ENCODE measurements at places on chromosomes 11 and 22.

DNA sequence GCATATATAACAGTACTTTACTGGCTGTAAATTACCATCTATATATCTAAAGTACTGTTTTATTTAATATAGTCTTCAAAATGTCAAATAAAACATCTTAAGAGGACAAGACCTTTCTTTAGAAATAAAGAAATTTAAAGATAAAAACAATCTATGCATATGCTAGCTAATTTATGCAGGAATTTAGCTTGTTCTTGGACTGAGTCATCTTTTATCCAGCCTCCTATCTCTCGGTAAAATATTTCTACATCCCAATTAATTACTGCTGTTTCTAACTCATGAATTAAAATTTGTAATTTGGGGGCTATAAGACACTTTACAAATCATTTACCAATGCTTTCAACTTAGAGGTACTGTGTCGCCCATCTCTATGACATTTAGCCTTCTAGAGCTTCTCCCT is 72.8 kb upstream of the DDI1 start:
- no peak for DNase-seq

GRCh38 chr11:128689948-128690664 is 3.8 kb upstream of the FLI1 start:
- DNase-seq, result no peak

GRCh38 chr11:3723014-3723708 is 52.0 kb upstream of the CHRNA10 start:
- DNase-seq, result peak; percentile 69

- DNase-seq, result no peak
Measured at GRCh38 chr11:35088676-35089075, 50.3 kb upstream of the CD44 start.

- no peak for DNase-seq
Measured at GRCh38 chr11:109390752-109391151, 31.2 kb upstream of the C11orf87 start.

GRCh38 chr11:65499713-65500386 is 1.0 kb downstream of the MALAT1 start:
- no peak for DNase-seq

Measured in SW 1271 (cell line).